ENCODE measurements at places on chromosomes 7 and 10.

GRCh38 chr10:404991-405390 is 269.7 kb downstream of the ZMYND11 start:
- no peak for DNase-seq

DNA sequence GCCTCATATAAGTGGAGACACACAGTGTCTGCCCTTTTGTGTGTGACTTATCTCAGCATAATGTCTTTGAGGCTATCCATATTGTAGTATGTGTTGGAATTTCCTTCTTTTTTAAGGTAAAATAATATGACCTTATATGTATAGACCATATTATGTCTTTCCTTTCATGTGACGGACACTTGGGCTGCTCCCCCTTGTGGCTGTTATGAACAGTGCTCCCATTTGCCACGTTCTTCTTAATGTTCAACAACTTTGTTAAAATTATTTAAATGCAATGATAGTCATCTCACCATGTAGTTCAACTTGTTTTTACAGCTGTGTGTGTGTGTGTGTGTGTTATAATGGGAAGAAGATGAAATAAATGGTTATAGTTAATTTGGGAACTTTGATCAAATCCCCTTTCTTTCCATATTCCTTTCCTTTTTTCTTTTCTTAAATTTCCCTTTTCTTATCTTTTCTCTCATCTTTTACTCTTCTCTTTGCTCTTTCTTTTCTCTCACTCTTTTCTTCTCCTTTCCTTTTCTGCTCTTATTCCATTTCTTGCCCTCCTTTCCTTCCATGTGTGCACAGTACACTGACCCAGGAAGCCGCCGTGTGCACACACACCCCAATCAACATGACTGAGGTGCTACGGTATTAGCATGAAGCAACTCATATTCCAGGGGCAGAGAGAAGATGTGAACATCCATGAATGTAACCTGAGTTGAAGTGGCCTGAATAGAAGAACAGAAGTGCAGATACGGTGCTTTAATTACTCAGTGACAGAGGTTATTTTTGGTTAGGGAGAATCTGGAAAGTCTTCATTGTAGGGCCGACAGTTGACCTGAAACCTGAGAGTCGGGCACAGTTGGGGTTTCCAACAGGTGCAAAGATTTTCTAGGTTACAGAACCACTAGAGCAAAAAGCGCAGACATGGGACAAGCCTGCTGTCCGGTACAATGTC is 596.6 kb downstream of the SDK1 start:
- peak; percentile 56 for DNase-seq

DNA sequence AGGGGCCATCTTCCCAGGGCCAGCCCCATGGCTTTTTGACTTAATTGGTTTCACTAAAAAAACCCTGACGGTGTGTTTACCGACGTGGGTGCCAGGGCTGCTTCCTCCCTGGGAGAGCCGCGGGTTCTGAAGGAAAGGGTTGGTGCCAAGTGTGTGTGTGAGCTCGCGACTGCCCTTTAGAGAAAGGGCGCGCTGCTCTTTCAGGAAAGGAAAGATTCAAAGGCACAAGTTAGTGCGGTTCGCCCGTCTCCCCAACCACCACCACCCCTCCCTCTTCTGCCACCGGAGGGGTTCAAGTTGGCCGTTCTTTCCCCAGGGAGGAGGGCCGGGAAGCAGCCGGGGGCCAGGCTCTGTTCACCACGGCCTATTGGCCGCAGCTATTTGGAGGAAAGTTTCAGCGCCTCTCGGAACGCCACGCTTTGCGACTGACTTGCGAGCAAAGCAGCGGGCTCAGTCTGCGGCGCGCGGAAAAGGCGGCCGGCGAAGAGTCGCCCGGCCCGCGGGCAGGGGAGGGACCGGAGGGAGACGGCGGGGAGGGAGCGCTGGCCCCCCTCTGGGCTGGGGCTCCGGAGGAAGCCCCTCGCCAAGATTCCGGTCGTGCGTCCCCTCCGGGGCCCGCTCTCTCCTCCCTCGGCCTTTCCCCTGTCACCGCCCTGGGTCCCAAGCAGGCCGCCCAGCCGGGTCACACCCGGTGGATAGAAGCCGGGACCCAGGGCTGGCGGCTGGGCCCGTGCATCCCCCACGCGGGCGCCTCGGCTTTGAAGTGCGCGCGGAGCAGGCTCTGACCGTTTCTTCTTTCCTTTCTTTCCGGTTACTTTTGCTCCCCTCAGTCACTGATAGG is 165.9 kb upstream of the PPP1R3A start:
- peak; percentile 20 for DNase-seq

GRCh38 chr10:62618576-62619412 is 185.7 kb upstream of the ADO start:
- DNase-seq: peak; percentile 83

DNA sequence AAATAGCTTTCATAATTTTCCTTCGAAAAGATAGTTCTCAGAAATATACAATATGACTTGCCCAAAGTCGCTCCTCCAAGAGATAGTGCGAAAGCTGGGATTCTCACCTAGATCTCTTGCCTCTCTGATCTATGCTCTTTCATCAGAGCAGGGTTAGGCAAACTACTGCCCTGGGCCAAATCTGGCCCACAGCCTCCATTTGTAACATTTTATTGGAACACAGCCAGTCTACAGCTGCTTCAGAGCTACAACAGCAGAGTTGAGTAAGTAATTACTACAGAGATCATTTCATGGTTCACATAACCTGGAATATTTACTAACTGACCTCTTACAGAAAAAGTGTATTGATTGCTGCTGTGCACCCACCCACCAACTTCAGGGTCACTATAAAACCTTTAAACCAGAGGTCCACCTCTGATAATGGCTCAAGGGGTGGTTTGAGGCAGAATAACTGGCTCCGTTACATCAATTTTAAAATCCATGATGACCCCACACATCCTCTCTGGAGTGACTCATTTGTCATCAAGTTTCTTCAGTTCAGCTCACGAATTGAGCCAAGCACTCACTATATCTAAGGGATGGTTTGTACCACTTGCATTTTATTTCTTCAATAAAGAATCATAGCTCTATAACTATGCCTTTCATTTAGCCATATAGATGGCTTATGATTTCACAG is 1019.0 kb downstream of the XPNPEP1 start:
- DNase-seq: peak; percentile 68

- no peak for DNase-seq
Observed at GRCh38 chr10:30596013-30596412, 33.5 kb downstream of the LYZL2 start.

DNA sequence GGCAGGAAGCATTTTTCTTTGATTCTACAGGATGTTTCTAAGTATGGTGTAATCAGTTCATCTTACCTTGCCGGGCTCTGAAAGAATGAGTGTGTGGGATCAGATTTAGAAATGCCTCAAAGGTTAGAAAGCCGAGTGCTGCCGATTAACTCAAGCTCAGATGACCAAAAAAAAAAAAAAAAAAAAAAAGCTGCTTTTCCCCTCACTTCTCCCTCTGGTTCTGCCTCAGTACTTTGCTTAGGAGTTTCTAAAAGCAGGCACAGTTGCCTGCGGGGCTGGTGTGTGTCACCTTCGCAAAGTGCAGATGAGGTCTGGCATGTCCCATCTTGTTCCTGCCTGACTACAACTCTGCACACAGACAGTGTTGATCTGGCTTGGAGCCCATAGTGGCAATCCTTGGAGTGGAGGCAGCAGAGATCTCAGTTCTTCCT is 47.0 kb downstream of the KIAA1217 start:
- DNase-seq: no peak

GRCh38 chr7:2438186-2438585 is 34.8 kb downstream of the CHST12 start:
- no peak for DNase-seq

- no peak for DNase-seq
Observed at GRCh38 chr10:34176351-34176750, 638.7 kb downstream of the PARD3 start.

DNA sequence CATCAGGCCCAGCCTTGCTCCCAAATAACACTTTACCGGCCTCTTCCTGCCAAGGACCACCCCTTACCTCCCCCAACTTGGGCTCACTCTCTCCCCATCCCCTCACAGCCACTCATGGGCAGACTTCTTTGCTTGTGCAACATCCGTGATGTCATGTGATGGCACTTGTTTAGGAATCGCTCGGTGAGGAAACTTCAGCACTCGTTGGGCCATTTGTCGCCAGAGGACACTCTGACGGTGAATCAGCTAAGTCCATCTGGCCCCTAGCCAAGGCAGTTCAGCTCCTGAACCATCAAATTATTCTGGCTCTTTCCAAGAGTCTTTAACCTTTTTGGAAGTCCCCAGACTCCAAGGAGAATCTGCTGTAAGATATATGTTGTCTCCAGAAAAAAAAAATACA is 19.2 kb downstream of the BTBD16 start:
- DNase-seq: peak; percentile 31

DNA sequence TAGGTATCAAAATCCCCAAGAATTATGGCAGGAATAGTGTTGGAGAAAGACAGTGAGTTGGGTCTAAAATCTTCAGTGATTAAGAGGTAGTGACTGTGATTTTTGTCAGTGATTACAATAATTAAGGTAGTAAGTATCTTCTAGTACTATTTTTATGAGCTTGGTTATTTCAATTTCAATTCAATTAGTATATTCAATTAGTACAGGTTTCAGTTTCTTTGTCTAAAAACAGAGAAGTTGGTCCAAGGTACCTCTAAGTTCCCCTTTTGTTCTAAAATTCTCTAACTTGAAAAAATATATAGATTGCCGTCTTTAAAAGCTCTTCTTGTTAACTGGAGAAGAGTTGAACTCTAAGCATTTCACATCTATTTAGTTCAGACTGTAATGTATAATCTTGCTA is 82.9 kb downstream of the OTUD1 start:
- no peak for DNase-seq

DNA sequence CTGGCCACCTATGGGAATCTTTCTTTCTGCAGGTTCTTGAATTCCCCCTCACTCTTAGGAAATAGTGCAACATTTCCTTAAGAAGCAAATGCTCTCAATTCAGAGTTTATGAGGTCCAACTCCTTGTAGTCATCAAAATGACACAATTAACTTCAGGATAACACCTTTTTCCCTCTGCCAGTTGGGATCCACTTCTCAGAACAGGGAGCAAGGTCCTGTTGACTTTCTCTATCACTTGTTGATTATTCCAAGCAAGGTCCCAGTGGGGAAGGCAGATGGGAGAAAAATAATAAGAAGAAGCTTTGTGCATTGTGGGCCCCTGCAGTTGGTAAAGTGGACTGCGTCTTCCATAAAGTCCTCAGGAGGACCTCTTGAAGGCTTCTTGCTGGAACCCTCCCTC is 315.6 kb upstream of the NPSR1 start:
- DNase-seq: no peak

DNA sequence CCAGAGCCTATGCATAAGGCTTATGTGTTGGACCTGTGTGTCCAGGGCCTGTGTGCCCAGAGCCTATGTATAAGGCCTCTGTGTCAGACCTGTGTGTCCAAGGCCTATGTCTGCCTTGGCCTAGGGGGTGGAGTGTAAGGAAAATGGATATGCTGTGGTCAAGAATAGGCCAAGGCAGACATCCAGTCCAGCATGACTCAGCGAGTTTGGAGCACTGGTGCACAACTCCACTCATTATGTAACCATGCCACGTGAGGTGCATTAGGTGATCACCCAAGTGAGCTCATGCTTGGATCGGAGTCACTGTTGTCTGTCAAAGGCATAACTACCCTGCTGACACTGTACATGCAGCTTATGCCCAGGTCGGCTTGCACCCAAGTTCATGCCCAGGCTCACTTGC is 238.9 kb downstream of the CACNA2D1 start:
- peak; percentile 93 for DNase-seq

- DNase-seq: no peak
Observed at GRCh38 chr10:131676046-131676799, 224.6 kb upstream of the PPP2R2D start.

DNA sequence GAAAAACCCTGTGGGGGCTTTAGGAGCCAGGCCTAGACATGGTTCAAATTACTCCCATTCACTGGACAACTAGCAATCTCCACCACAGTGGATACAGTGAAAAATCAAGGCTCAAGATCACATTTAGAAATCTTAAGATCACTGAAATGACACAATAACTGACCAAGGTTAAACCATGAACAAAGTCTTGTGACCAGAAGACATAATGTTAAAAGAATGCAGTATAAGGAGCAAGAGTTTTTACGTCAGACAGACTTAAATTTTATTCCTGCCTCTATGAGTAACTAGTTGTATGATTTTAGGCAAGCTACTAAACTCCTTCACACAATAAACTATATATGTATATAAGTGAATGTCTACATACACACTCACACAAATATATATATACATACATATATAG is 68.5 kb downstream of the MICU1 start:
- peak; percentile 78 for DNase-seq

DNA sequence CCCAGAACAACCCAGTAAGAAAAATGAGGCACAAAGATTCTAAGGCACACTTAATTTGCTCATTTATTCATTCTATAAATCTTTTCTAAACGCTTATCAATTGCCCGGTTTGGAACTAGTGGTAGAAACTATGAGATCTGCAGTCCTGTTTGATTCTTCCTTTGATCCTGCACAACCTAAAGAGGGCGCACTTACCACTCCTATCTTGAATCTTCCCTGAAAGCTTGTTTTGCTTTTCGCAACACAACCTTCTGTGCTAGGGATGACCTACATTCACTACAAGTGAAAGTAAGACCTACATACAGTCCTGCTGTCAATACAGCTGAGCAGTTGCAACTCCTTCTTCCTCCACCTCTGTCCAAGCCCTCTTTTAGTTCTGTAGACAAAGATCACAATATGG is 12.6 kb upstream of the ARL4A start:
- peak; percentile 69 for DNase-seq

DNA sequence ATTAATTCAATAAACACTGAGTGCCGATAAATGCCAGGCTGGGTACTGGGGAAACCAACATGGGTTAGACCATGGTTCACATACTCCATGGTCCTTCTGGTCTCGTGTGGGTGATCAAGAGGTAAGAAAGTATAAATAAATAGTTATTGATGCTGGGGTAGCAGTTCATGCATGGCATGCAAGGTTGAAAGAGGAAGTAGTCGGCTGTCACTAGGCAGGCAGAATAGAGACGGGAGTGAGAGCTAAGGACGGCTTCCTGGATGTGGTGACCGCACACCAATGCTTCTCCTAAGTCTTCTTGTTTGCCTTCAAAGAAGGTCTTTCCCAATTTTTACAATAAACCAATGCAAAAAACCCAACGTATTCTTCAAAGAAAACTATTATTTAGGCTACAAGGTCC is 208.6 kb downstream of the ADAM12 start:
- DNase-seq: no peak

DNA sequence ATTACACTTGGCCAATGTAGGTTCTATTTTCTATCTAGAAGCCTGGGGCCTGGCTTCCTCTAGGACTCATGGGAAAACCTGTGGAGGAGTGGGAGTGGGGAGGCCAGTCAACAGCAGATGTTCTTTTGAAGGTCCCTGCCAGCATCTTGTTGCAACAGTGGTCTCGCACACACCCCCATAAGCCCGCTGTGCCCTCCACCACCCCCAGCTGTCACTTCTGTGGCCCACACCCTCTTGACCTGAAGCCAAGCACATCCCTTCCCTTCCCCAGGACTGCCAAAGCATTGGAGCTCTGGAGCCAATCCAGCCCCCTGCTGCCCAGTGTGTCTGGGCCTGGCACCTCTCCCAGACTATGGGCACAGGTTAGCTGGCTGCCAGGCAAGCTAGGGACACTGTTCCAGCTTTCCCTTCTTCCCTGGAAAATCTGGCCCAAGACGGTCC is 1.9 kb upstream of the STX1A start:
- DNase-seq: no peak

GRCh38 chr10:60086421-60086820 is 180.1 kb upstream of the CCDC6 start:
- DNase-seq: no peak
